ENCODE measurements at places on chromosomes 11 and 22. TPM values are rescaled to one million over a fixed set of nuclear protein-coding genes. Genes with fewer than 3 reads are reported as not detected.

The SOX10 gene
- polyA plus RNA-seq: 10.7 TPM

The PKNOX2 gene
- polyA plus RNA-seq: 4.7 TPM

The TMEM121B gene
- 0.18 TPM for polyA plus RNA-seq

The DEPDC7 gene
- polyA plus RNA-seq: 1.3 TPM

The MFRP gene
- polyA plus RNA-seq: 0.03 TPM

The SNRPD3 gene
- polyA plus RNA-seq: 107 TPM

The MMP7 gene
- 10.2 TPM for polyA plus RNA-seq

The GTSE1 gene
- polyA plus RNA-seq: 0.33 TPM

The PKP3 gene
- polyA plus RNA-seq: 8.4 TPM

The TM7SF2 gene
- 12.1 TPM for polyA plus RNA-seq

The SBF1 gene
- 44.8 TPM for polyA plus RNA-seq

The SSRP1 gene
- 79.4 TPM for polyA plus RNA-seq

The HEPHL1 gene
- polyA plus RNA-seq: not detected

The PRDM10 gene
- polyA plus RNA-seq: 3.4 TPM

The ENDOD1 gene
- 23.9 TPM for polyA plus RNA-seq

The CXCR5 gene
- 0.38 TPM for polyA plus RNA-seq

The SCN4B gene
- 5.5 TPM for polyA plus RNA-seq

The APOL5 gene
- polyA plus RNA-seq: not detected

The SLC22A25 gene
- not detected for polyA plus RNA-seq

The OTOG gene
- polyA plus RNA-seq: not detected
